ENCODE measurements at places on chromosomes 6 and 20. TPM values are rescaled to one million over a fixed set of nuclear protein-coding genes. Genes with fewer than 3 reads are reported as not detected.

The PRSS16 gene
- 0.19 TPM for total RNA-seq

The MATN4 gene
- total RNA-seq = not detected

The ZNF334 gene
- 2.5 TPM for total RNA-seq

The AFG1L gene
- total RNA-seq = 7.0 TPM

The C20orf204 gene
- total RNA-seq = 0.77 TPM

Data from regular cardiac myocyte (primary cell).